ENCODE measurements at places on chromosomes 16 and 17. TPM values are rescaled to one million over a fixed set of nuclear protein-coding genes. Genes with fewer than 3 reads are reported as not detected.

Gene CDK3
- total RNA-seq: 6.4 TPM

Gene THAP11
- total RNA-seq: 42.9 TPM

DNA sequence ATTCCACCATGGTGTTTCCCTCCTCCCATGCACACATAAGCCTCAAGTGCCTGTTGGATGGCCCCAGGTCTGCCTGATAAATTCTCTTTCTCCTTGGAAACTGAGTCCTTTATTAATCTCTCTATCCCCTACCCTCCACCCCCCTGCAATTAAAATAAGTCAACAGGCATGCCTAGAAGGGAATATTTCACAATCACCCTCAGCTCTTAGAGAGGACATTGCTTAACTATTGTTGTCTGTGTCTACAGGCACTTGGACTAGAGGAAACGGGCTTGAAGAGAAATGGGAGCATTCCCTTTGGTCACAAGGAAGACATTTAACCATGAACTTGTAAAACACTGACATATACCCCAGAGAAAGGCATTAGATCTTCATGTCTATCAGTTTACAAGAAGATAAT is 39.5 kb downstream of the RCVRN start:
- no peak for DNase-seq

GRCh38 chr17:64742326-64742725 is 80.2 kb upstream of the SMURF2 start:
- no peak for DNase-seq

DNA sequence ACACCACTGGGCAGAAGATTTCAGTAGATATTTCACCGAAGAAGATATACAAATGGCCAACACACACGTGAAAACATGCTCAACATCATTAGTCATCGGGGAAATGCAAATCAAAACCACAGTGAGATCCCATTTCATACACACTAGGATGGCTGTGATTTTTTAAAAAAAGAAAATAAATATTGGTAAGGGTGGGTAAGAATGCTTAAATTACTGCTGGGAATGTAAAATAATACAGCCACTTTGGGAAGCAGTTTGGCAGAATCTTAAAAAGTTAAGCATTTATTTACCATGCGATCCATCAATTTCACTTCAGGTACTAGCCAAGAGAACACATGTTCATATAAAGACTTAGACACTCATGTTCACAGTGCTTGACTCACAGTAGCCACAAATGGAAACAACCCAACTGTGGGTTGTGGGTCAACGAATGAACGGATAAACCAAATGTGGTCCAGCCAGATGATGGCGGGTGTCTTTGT is 6.5 kb upstream of the C16orf74 start:
- peak; percentile 35 for DNase-seq

GRCh38 chr17:78623541-78623940 is 46.3 kb upstream of the DNAH17 start:
- DNase-seq: no peak

Gene SLC16A13
- 0.96 TPM for total RNA-seq

- no peak for DNase-seq
Observed at GRCh38 chr16:57261806-57262205, 16.7 kb downstream of the ARL2BP start.

DNA sequence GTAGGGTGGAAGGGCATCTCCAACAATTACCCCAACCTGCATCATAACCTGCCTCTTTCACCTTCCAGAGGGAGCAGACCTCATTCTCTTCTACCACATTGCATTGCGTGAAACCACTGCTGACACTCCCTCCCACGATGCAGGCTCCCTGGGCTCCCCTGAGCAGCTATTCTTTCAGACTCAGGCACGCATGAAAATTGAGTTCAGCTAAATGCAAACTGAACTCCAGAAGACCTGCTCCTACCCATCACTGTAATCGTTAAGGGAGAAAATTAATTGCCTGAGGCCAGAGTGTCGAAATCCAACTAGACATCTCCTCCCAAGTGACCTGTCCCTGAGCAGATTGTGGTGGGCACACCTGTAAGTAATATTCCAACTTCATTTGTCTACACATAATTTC is 186.0 kb downstream of the GRIN2A start:
- DNase-seq: no peak

DNA sequence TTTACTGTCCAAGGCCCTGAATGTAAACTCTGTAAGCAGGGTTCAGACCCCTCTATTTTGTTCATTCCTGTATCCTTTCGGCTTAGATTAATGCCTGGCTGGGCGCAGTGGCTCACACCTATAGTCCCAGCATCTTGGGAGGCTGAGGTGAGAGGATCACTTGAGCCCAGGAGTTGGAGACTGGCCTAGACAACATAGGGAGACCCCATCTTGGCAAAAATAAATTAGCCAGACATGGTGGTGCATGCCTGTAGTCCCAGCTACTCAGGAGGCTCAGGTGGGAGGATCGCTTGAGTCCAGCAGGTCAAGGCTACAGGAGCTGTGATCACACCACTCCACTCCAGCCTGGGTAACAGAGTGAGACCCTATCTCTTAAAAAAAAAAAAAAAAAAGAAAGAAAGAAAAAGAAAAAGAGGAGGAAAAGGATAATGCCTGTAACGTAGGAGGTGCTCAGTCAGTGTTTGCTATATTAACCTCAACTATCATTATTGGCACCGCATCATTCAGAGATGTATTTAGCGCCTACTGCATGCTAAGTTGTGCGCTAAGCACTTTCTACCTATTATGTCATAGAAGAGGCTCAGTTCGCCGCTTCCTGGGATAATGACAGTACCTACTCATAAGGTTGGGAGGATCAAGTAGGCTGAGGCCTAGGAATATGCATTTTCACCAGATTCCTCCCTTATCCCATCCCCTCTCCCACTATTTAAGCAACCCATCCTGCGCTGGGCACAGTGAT is 5.0 kb downstream of the SOCS1 start:
- DNase-seq: no peak

Gene JUP
- 10.5 TPM for total RNA-seq

Gene UBB
- total RNA-seq: 957 TPM

DNA sequence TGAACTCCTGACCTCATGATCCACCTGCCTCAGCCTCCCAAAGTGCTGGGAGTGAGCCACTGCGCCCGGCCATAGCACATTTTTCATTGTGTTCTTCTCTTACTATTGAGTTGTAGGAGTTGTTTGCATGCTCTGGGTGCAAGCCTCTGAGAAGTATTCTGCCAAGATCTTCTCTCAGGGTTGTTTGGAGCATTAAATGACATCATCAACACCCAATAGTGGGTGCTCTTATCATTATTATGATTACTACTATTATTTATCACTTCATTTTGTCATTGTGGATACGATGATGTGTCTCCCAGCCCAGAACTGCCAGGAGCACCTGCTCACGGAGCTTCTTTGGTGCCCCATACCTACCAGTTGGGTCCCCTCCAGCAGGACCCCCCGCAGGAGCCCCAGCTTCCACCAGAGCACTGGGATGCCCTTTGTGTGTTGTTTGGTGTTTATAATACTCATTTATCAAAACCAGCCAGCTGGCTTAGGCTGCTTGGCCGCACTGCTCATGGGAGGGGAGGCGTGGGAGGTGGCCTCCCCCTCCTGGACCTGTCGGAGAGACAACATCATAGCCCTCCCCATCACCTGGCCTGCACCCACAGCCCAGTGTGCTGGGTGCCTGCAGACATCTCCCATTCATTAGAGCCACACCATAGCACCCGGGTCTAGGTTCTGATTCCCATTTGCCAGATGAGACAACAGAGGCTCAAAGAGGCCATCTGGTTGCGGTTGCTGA is 12.9 kb upstream of the MAP2K3 start:
- DNase-seq: no peak

All from MG63 (cell line).